Endodermal cell (in vitro differentiated cells): ENCODE measurements at places on chromosomes 1 and 21. TPM values are rescaled to one million over a fixed set of nuclear protein-coding genes. Genes with fewer than 3 reads are reported as not detected.

DNA sequence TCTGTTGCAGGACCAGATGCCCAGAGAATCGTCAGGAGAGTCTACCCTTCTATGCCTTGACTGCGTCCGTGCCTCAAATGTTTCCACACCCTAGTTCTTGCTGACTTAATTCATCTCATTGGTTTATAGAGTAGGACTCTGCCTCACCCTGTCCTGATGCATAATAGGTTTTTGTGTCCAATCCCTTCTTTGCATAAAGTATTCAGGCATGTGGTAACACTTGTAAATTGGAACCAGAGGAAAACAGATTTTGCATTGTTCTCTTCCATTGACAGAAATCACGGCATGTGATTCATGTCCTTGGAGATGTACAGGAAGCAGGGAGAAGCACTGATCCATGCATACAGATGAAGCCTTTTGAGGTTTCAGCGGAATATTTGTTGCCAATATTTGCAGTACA, 29.5 kb downstream of the PLPPR5 start:
- no peaks in the 10 kb centered on the region for H3K36me3 ChIP-seq
- no peak overlapping the region for H3K27ac ChIP-seq
- no peaks in the 10 kb centered on the region for H3K27me3 ChIP-seq
- no peak for DNase-seq
- no peaks in the 10 kb centered on the region for H3K4me1 ChIP-seq

The OR6K3 gene
- total RNA-seq = not detected in 3 replicates

DNA sequence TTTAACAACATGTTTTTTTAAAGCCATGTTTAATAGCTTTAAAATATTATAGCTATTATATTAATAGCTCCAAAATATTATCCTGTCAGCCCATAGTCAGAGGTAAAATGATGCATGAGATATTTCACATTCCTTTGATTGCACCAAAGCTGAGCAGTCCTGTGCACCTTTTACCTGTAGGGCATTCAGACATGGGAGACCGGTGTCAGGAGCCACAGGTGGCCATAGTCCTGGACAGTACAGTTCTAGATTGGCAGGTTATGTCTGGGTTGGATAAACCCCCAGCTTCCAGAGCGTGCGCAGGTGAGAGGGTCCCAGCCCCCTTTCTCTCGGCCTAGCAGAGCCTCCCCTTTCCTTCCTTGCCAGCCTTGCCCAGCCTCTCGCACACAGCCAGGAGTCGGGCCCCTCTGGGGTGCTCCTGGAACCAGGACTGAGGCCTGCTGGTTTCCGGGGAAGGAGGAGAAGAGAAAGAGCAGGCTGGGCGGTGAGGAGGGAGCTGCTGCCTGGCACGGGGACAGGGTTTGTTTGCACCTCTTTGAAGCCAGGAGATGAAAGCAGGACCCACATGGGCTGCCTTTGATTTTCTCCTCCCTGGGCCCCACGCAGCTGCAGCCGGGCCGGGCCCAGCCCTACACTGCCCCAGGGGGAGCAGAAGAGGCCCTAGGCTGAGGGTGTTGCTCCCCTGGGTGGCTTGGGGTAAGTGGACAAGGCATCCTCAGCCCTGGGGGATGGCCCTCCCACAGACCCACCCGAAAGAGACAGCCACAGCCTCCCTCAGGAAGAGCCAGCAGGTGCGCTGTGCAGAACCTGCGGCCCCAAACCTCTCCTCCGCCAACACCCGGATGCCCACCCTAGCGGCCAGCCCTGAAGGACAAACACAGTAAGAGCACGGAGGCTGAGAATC, 75.2 kb upstream of the TARDBP start:
- H3K4me3 ChIP-seq = no peak overlapping the region
- no peaks in the 10 kb centered on the region for H3K4me1 ChIP-seq
- H3K36me3 ChIP-seq = no peaks in the 10 kb centered on the region
- no peak overlapping the region for H3K27ac ChIP-seq

- H3K27me3 ChIP-seq = peaks cover 35% of the 10 kb centered on the region
- H3K36me3 ChIP-seq = no peaks in the 10 kb centered on the region
- no peaks in the 10 kb centered on the region for H3K4me1 ChIP-seq
- H3K4me3 ChIP-seq = peak within 1 kb of the TSS; percentile 60
- DNase-seq = peak; percentile 80
Observed at GRCh38 chr1:6260961-6261614, at the start of gene GPR153. Gene GPR153, minus strand, starts transcription at chr1:6261098. Its CDS starts 6,193 bp downstream, at chr1:6254905.

DNA sequence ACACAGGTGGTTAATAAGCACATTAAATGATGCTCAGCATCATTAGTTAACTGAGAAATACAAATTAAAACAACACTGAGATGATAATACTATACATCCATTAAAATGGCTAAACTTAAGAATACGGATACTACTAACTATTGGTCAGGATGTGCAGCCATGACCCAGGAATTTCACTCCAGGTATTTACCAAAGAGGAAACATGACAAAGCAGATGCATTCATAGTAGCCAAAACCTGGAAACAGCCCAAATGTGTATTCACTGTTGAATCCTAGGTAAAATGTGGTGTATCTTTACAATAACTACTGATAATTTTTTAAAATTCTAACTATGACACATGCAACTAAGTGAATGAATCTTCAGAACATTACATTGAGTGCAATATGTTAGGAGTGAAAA, 73.0 kb downstream of the PTPRC start:
- H3K27me3 ChIP-seq = no peaks in the 10 kb centered on the region
- H3K4me3 ChIP-seq = no peak overlapping the region
- DNase-seq = no peak
- H3K4me1 ChIP-seq = no peaks in the 10 kb centered on the region
- H3K27ac ChIP-seq = no peak overlapping the region

The PTGFR gene
- 0.09 TPM in 1 of 2 replicates, not detected in the other for total RNA-seq
